DMS53 (cell line): ENCODE measurements at places on chromosomes 1 and 21.

GRCh38 chr1:38773483-38773882 lies 86.1 kb downstream of the RRAGC start:
- DNase-seq: no peak

DNA sequence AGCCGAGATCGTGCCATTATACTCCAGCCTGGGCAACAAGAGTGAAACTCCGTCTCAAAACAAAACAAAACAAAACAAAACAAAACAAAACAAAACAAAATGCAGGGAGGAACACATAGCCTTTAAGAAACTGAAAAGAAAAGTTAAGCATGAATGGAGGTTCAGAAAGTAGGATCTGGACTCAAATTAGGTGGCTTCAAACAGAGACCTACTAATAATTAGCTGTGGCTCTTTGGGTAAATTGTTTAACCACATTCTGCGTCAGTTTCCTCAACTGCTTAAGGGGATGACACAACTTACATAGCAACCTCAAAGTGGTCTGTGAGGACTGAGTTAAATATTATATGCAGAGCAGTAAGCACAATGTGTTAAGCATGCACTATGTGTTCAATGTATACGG lies 458.2 kb downstream of the ADGRL2 start:
- DNase-seq: no peak

- peak; percentile 53 for DNase-seq
These were observed 7.7 kb downstream of the PADI1 start for GRCh38 chr1:17212487-17213121.

- DNase-seq: peak; percentile 98
These were observed 16.1 kb downstream of the ENSA start for GRCh38 chr1:150613061-150613920.

DNA sequence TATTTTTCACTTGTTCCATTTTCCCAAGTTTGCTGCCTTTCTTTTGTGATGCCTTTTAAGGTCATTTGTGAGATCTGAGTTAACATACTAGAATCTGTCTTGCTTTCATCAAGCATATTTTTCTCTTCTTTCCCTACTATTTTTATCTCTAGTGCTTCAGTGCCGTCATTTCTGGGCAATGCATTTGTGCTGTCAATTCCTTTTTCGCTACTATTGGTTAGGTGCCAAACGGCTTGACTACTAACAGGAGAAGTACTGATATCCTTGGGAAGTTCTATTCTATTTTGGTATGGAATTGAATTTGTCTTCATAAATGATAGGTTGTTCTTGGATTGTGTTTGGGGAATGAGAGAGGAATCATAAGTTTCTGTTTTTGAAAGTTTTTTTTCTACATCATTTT lies 42.2 kb downstream of the LRRC53 start:
- no peak for DNase-seq

DNA sequence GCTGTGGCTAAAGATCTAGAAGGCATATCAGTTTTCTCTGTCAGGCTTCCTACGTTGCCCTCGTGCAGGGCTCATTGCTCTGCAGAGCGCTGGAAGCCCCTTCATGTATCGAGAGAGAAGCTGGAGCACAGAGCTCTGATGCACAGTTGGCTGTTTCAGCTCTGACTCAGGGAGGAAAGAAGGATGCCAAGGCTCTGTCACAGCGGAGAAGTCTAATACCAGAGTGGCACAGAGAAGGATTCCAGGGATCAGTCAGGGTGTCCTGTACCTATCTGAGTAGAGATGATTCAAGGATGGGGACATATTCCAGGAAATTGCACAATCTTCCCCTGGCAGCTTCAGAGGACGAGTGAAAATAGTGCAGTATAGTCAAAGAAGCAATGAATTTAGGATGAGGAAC lies 179.2 kb upstream of the FMN2 start:
- DNase-seq: no peak

DNA sequence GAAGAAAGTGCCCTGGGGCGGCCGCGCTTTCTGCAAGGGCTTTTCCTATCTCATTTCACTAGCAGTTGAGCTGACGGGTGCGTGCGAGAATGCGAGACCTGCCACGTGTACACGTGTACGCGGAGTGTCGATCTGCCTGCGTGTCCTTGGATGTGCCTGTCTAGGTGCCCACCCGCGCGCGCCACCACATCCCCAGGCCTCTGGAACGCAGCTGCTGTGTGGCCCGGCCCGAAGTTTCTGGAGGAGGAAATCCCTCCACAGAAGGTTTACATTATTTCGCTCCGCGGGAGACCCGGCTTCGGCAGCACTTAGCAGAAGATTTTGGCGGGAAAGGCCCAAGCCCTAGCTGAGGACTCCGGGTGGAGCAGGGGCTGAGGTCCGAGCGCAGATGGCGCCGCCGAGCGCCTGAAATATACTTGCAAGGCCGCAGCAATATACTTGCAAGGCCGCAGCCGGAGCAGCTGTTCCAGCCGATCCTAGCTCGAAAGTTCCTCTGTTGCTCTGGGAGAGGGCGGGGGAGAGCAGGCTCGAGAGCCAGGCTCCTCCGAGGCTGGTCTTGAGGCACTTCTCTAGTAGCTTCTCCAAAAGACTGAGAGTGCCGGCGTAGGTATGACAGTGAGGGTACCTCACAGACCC lies 3.9 kb downstream of the TBX15 start:
- DNase-seq: no peak

DNA sequence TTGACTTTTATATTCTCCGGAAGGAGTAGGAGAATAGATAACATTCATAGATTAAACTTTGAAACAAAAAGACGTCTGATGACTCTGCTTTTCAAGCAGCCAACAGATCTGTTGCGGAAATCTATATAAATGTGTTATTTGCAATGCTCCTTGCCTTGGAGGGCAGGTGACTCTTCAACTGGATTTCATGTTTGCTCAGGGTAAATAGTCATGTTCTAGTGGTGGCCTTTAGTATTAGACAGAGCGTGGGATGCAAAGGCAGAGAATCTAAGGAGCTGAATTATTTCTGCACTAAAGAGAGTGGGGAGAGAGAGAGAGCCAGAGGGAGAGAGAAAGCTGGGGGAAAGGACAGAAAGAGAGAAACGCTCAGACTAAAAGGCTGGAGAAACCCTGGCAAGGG lies 454.3 kb downstream of the AJAP1 start:
- DNase-seq: peak; percentile 24
